ENCODE measurements at places on chromosomes 1 and 21.

GRCh38 chr1:22704440-22705067 is 6.1 kb upstream of the EPHB2 start:
- peak; percentile 83 for DNase-seq

- no peak for DNase-seq
Observed at GRCh38 chr1:219931033-219931432, 2.7 kb upstream of the SLC30A10 start.

- DNase-seq, result no peak
Observed at GRCh38 chr1:109084563-109085517, 5.7 kb upstream of the TMEM167B start.

GRCh38 chr1:193592317-193592716 is 405.9 kb upstream of the B3GALT2 start:
- DNase-seq, result no peak

- DNase-seq, result no peak
Observed at GRCh38 chr21:25412100-25412499, 195.2 kb downstream of the MRPL39 start.

- no peak for DNase-seq
Observed at GRCh38 chr1:35433714-35434113, 123.5 kb downstream of the KIAA0319L start.

DNA sequence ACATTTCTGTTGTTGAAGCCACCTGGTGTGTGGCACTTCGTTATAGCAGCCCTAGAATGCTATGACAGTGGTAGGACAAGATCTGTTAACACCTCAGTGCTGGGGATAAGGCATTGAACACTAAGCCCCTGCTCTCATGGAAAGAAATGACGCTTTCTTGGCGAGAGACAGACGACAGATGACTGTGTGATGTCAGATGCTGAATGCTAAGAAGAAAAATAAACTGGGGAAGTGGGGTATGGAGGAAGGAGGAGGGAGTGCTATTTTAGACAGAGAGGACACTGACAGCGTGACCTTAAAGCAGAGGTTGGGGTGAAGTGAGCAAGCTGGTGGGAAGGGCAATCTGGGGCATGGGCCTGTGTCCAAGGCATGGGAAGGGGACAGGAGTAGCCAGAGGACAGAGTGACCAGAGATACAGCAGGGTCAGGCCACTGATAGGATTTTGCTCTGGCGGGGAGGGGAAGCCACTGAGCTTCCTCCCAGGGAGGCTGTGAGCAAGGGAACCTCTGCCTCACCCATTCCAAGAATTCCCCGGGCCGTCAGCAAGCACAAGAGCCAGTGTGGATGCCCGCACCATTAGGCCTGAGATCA is 15.2 kb downstream of the DOP1B start:
- DNase-seq, result no peak

DNA sequence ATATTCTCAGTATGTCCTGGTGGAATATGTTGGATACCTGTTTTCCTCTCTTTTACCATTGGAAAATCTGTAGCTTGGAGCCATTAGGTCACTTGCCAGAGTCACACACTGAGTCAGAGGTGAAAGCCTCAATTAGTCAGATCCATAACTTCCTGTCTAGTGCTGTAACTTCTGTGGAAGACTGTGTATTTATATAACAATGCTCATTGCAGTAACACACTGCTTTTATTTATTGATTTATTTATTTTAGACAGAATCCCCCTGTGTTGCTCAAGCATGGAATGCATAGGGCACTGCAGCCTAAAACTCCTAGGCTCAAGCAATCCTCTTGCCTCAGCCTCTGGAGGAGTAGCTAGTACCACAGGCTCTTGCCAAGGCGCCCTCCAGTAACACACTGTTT is 1.3 kb upstream of the DOCK7 start:
- no peak for DNase-seq

DNA sequence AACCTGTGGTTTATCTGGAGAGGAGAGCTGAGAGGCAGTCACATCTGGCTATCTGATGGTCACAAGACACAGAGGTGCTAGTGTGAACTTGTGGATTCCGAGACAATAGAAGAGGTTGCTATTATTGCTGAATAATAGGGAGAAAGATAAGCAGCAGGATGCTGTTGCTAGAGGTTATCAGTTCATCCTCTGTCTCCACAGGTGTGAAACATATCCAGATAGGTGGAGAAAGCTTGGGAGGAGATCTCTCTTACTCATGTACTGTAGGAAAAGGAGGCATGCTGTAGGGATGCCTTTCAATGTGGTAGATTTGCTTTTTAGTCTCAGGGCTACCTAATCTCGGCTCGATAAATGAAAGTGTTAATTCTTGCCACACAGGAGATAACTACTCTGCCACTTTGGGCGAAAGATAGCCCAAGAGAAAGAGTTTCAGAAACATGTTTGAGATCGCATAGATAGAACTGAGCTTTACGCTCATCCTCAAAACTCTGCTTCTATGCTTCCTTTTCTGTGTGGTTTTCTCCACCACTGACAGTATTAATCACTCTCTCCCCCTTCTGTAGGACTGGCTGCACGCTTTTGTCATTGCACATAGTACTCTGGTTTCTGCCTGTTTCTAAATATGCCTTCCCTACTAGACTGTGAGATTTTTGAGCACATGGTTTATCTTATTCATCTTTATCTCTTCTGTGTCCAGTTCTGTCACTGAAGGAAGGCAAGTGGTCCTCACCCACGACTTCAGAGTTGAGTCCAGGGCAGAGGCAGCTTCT is 36.7 kb upstream of the PLXNA2 start:
- DNase-seq, result no peak

DNA sequence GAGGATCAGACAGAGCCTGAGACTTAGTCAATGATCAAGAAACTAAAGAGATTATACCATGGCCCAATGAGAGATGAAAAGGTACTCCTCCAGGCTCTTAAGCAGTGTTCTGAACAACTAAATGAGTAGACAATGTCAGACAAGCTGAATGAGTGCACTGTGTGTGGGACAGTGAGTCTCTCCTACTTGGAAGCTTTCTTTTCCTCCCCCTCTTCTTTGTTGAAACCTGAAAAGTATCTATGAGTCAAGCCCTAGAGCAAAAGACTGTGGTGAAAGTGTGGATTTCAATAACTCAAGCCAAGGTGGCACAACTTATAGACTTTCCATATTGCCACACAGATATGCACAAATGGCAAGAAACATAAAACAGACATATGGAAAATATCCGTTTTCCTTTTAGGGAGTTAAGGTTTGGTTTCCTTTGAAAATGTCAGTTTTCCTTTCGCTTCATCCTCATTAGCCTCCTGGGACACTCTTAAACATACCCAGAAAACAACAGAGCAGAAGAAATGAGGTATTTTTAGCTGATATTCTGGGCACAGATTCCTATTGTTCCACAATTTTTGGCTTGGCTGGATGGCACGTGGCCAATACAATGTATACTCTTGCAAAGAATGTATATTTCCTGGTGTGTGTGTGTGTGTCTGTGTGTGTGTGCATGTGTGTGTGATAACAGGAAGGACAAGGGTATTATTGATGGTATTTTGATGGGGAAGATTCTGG is 96.6 kb downstream of the LMX1A start:
- no peak for DNase-seq

GRCh38 chr1:79847700-79848099 is 841.2 kb upstream of the ADGRL4 start:
- DNase-seq, result no peak

DNA sequence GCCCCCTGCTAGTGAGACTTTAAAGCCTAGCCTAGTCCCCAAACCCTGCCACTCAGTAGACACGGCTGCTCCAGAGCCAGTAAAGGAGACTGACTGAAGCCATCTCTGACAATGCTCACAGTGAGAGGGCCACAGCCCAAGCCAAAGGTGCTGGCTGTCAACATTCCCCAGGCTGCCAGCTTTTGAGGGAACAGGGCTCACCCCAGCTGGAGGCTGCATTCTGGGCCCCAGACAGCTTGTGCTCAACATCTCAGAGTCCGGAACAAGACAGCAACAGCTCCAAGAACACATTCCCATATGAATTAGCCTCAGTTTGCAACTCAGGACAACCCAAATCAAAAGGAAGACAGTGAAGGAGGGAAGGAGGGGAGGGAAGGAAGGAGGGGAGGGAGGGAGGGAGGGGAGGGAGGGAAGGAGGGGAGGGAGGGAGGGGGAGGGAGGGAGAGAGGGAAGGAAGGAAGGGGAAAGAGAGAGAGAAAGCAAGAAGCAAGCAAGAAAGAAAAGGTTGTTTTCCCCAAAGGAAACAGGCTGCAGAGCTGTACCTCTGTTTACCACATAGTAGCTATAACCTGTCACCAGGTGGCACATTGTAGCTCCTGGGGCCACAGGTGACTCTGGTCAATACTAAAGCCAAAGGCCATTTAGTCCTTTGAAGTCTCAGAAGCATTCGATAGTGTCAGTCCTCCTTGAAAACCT is 5.4 kb downstream of the ARTN start:
- DNase-seq, result no peak

DNA sequence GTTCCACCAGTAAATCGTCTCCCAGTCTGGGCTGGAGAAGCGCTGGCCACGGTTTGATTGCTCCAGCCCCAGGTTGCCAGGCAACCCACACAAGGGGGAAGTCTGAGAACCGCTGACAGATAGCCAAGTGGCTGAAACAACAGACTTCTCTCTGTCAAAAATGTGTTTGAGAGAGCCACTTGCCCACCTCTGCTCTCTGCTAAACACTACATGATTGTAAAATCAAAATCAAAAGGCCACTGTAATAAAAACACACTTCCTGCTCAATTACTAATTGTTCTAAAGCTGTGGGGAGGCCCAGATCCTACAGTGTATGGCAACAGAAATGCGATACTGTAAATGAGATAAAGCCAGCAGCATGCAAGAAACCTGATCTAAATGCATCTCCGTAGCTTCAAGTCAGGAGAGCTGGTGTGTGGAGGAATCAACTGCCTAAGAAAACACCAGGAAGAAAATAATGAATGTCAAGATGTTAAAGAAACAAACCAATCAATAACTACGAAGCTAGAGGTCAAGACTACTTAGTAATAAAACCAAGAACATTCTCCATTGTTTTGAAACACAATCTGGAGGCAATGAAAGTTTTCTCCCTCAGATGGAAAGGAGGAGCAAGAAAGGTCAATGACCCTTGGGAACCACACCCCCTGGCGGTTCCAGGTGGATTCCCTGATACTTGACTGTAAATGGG is 121.2 kb downstream of the SLC45A1 start:
- DNase-seq, result no peak

DNA sequence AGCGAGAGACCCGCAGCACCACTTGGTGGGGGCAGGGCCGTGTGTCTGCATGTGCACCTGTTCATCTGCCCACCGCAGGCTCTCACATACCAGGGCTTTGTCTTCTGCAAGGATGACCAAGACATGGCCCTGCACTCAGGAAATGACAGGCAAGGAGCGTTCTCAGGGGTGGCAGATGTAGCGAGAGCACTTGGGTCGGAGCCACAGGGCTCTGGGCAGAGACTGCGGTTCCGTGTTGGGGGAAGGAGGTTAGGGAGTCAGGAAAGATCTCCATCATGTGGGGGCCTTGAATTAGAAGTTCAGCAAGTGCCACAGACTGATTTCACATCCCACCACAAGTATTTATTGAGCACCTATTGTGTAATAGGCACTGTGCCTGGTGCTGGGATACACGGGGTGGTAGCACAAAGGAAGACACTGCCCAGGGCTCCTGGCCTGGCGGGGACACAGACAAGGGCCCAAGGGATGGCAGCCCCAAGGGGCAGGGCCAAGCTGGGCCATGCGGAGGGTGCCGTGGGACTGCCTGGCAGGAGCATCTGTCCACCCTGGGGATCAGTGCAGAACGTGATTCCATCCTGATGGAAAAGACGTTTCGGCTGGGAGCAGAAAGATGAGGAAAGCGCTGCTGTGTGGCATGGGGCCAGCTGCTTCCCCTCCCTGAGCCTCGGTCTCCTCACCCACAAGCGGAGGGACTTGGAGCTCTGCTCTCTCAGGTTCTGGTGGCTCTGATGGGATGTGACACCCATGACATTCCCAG is 11.4 kb upstream of the SPSB1 start:
- DNase-seq, result no peak

- no peak for DNase-seq
Observed at GRCh38 chr1:191662051-191662450, 496.2 kb upstream of the RGS18 start.

DNA sequence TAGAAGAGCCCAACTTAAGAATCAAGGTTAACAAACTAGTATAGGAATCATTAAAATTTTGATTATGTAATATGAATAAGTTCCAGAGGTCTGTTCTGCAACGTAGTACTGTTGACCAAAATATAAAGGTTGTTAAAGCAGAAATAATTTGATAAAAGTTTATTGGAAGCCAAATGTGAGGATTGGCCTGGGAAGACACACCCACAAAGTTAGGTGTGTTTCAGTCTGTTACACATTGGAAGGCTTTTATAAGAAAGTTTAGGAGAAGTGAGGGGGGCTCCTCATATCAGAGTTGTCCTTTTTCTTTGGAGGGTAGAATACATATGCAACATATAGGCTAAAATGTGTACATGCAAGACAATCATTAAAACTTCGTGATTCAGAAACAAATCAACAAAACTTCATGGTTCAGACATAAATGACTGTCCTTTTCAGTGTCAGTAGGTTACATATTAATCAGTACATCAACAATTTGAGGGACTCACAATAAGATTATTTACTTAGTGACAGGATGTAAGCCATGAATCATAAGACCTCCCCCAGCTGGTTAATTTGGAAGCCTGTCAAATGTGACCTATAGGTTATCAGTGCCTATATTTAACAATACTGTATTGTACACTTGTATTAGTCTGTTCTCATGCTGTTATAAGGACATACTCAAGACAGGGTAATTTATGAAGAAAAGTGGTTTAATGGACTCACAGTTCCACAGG is 245.0 kb upstream of the B3GALT2 start:
- no peak for DNase-seq

DNA sequence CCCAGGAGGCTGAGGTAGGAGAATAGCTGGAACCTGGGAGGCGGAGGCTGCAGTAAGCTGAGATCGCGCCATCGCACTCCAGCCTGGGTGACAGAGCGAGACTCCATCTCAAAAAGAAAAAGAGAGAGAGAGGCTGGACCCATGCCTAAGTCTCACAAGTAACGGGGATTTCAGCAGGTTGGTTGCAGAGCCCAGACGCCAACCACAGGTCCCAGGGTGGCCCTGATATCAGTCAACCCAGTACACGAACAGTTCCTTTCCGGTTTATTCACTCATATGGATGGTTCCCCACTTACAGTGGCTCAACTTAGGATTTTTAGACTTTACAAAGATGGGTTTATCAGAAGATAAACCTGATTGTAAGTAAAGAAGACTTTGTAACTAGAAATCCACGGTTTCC is 40.9 kb downstream of the CLSTN1 start:
- no peak for DNase-seq

DNA sequence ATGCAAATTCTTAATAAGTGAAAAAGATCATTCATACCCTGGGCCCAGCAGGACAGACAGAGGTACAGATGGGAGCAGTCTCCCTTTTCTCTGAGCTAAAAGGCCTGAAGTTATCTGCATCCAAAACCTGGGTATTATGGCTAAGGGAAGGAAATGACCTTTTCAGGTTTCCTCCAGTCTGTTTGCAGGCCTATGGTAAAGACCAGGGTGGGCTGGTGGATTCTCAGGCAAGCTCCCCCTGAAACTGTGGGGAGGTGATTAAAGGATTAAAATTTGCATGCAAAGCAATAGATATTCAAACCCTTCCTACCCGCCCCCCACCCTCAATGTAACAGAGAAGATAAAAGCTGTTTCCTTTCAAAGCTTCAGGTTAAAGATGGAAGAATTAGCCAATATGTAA is 471.8 kb upstream of the RUNX1 start:
- no peak for DNase-seq

GRCh38 chr21:17602874-17603273 is 9.8 kb downstream of the BTG3 start:
- no peak for DNase-seq

- peak; percentile 70 for DNase-seq
Observed at GRCh38 chr1:147641695-147642592, 28.4 kb downstream of the ACP6 start.

All from activated T-cell treated with anti-CD3 and anti-CD28 coated beads, Interleukin-2, amount 50 U/mL, for 72 hours (primary cell).